ENCODE measurements at places on chromosomes 1 and 21.
A peak's percentile ranks its signal among the peaks of the same experiment; 100 is the strongest.

- DNase-seq, result no peak
Measured at GRCh38 chr1:204545202-204545601, 29.0 kb downstream of the MDM4 start.

- DNase-seq, result no peak
Measured at GRCh38 chr1:51442198-51442597, 76.9 kb downstream of the EPS15 start.

DNA sequence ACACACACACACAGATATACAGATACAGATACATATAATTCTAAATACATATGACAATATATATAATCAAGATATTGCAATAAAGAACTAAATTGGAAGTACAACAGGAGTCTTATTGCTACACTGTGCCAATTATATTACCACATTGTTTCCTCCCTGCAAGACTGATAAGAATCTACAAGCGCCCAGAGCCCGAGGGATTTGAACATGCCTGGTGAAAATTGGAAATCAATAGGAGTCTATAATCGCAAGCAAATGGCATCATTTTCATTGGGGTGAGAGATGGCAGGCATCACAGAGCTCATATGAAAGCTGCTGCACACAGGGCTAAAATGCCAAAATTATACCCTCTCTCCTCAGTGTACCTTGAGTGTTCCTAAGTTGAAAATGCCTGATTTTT lies 152.9 kb upstream of the PTBP2 start:
- DNase-seq, result no peak

- DNase-seq, result no peak
Measured at GRCh38 chr1:938711-939489, 15.2 kb downstream of the SAMD11 start.

GRCh38 chr1:43147625-43148327 lies 24.3 kb downstream of the EBNA1BP2 start:
- peak; percentile 6 for DNase-seq

GRCh38 chr1:205962821-205963221 lies 19.6 kb upstream of the SLC26A9 start:
- no peak for DNase-seq

- no peak for DNase-seq
Measured at GRCh38 chr1:89206373-89206772, 7.6 kb upstream of the GBP4 start.

DNA sequence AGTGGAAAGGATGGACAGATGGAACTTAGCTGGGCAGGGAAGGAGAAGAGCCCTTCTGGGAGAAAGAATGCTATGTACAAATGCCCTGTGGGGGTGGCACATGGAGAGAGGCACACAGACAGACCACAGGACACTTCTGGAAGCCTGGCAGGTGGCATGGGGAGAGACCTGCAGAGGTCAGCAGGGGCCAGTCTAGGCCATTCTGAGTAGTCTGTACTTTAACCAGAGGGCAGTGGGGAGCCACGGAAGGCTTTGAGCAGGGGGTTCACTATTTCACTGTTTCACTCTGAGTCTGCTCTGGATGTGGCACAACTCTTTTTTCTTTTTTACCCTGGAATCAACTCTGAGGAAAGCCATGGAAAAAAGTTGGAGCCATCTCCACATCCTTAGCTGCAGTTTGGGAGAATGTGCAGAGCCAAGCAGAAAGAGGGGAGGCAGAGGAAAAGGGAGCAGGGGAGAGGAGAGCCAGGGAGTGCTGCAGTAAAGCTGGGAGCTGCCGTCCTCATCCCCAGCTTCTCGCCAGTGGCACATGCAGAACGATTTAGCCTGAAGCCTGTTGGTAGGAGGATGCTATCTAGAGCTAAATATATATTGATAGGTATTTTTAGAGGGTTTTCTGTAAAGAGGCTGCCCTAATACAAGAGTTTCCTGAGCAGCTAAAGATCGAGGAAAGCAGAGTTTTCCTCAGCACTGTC lies 34.0 kb downstream of the CACNA1E start:
- no peak for DNase-seq

DNA sequence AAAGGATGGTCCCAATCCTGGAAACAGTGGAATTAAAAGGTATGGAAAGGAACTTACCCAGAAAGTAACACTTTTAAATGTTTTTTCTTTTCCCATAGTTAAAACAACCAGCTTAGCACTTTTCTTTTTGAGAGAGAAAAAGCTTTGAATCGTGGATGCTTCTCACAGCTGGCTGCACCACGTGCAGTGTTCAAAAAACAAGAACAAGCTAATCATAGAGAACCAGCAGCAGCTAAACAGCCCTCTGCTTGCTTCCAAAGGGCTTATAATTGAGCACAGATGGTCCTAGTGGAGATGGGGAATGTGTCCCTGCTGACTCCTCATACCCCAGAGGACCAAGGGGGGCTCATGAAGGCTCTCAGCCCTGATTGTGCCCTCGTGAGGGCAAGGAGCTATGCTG lies 26.4 kb downstream of the UTP25 start:
- DNase-seq, result no peak

DNA sequence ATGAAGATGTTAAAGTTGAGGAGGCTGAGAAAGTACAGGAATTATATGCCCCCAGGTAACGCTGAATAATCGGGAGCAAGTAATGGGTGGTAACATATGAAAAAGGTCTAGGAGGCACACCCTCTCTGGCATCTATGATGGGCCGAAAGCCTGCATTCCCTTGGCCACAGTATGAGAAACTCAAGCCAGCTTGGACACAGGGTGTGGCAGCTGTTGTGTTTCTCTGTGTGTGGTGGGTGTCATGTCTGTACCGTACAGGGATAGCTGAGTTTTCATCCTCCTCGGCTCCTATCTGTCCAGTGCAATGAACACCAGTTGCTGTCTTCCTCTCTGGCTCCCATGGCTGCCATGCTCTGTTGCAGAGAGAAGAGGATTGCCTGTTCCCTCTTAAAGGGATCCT lies 32.9 kb downstream of the NBPF3 start:
- no peak for DNase-seq

- no peak for DNase-seq
Measured at GRCh38 chr1:58883888-58884482, 100.1 kb upstream of the JUN start.

DNA sequence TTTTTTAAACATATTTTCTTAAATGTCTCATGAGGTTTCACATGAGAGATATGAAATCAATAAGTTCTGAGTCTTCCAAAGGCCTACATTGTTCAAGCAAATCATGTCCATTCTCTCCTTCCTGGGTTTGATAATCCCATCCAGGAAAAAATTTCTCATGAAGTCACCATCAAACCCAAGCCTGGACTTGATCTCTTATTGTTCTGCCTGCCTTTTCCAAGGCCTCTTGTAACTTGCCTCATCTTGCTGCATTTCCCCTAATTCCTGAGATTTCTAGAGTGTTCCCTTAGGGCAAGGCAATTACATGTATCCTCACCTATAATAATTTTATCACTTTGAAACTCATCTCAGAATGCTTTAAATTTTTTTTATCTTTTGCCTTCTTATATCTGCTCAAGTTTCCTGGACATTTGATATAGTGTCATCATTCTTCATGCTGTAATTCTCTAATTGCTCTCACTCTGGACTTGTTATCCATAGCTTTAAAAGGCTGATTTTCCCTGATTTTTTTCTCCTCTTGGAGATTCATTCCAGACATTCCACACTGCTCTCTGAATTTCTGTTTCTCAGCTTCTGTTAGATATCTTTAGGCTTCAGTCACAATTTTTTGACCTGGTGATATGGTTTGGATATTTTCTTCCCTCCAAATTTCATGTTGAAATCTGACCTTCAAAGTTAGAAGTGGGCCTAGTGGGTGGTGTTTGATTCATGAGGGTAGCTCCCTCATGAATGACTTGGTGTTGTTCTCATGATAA lies 126.4 kb downstream of the LRRC7 start:
- DNase-seq, result no peak

DNA sequence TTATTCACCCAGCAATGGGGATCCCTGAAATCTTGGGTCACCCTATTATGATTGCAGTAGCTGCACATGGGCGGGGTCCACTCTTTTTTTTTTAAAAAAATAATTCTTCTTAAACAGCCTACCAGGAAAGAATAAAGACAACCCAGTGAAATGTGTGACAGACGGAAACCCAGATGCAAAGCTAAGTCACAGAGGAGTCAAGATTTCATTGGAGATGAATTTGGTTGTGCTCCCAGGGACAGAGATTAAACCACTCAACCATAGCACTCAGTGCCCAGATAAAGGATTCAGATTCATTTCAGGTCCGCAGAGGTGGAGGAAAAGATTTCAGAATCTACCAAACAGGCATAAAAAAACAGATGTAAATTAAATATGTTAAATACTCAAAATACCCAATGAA lies 583.5 kb upstream of the ZP4 start:
- DNase-seq, result no peak

DNA sequence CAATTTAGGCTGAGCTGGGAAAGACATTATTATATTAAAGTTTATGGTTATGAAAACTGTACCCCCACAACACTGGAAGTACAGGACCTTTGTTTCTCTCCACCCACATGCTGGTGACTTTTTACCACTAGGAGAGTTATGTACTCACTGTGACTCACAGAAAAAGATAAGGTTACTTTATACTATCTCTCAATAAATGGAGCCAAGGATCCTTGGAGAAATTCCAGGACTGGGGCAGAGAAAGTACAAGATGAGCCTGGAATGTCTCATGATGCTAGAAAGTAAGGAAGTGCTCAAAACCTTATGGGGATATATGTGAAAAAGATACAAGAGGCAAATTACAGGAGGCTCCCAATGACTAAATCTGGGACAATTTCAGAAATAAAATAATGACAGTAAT lies 63.9 kb upstream of the C1orf105 start:
- no peak for DNase-seq

- DNase-seq, result no peak
Measured at GRCh38 chr1:7172804-7173203, 387.6 kb downstream of the CAMTA1 start.

- DNase-seq, result no peak
Measured at GRCh38 chr1:221487781-221488524, 253.9 kb downstream of the DUSP10 start.

GRCh38 chr1:111938123-111938522 lies 51.3 kb downstream of the KCND3 start:
- no peak for DNase-seq

DNA sequence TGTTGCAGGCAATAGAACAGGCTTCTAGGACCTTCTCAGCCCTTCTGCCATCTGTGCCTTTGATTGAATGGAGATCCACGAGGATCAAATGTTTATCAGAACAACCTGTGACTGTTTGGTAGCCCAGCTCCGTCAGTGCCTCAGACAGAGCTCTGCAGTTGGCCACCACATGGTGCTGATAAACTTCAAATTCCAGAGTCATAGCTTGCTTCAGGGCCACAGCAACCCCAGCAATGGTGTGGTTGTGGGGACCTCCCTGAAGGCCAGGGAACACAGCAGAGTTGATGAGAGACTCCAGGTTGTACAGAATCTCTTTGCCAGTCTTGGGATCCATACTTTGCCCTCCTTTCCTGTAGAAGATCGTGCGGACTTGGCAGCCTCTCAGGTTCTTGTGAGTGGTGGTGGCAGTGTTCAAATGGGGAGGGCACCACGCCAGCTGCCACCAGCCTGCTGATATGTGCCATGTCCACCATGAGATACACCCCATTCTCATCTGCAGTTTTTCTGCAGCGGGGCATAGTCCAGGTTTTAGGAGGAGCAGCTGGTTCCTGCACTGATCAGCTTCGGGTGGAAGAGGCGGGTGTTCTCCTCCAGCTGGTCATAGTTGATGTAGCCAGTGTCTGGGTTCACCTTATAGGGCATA lies 82.9 kb upstream of the ARTN start:
- no peak for DNase-seq

- DNase-seq, result no peak
Measured at GRCh38 chr1:44604157-44604955, 69.9 kb downstream of the TMEM53 start.

DNA sequence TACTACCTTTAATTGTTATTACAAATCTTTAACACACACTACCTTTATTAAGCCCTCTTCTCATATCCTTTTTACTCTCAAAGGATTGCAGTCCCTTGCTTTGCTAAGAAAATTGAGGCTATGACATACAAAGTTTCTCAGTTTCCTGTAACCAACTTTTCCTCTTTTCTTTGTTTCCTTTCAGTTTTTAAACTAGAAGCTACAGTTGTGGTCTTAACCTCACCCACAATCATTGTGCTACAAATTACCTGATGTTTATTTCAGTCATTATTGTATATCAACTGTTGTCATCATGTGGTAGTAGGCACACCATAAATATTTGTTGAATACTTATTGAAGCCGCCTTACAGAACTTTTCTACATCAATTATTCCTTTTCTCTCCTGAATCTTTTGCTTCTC lies 51.8 kb downstream of the SLAMF6 start:
- DNase-seq, result no peak

GRCh38 chr1:37633938-37634243 lies 801 bp downstream of the RSPO1 start:
- DNase-seq, result no peak
